ENCODE measurements at places on chromosomes 5 and 9.

GRCh38 chr5:71701407-71701806, 17.7 kb upstream of the CARTPT start:
- DNase-seq = no peak

GRCh38 chr5:178794433-178794832, 64.0 kb upstream of the ZNF354A start:
- DNase-seq = no peak

- no peak for DNase-seq
These were observed 19.6 kb downstream of the CRB2 start for GRCh38 chr9:123375469-123376132.

DNA sequence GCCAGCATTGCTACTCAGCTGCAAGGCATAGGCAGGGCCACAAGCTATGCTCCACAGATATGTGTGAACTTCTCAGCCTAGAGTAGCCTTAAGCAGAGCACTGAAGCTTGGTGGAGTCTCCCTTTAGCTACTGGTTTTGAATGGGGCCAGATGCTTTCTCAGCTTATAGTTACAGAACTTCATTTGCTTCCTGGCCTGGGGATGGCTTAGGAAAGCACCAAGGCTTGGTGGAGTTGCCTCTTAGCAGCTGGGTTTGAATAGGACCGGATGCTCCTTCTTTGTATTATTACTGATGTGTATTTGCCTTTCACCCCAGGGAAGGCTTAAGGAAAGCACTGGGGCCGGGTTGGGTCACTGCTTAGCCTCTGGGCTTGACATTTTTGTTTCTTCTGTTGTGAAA, 497.8 kb upstream of the SEMA6A start:
- DNase-seq = no peak

GRCh38 chr5:172944741-172945140, 14.5 kb upstream of the RPL26L1 start:
- no peak for DNase-seq

GRCh38 chr9:134802216-134802795, 78.3 kb upstream of the FCN2 start:
- no peak for DNase-seq

DNA sequence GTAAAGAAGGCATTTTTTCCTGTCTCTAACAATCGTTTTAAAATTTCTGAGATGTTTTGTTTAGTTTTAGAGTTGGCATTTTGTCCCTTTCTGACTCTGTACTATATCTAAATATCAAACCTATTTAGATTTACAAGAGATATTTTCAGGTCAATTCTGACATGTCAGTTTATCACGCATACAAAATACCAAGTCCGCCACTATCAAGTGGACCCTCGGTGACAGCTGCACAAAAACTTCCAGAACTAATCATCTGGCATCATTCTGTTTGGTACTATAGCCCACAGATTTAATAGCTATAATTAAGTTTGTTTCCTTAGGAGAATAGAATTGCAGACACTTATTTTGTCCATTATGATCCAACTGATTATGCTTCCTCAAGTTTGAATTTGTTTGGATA, 1278.2 kb downstream of the CDH12 start:
- DNase-seq = no peak

GRCh38 chr5:173231996-173232498, 3.0 kb downstream of the NKX2-5 start:
- no peak for DNase-seq

GRCh38 chr9:111605041-111605559, 5.7 kb upstream of the PTGR1 start:
- no peak for DNase-seq

DNA sequence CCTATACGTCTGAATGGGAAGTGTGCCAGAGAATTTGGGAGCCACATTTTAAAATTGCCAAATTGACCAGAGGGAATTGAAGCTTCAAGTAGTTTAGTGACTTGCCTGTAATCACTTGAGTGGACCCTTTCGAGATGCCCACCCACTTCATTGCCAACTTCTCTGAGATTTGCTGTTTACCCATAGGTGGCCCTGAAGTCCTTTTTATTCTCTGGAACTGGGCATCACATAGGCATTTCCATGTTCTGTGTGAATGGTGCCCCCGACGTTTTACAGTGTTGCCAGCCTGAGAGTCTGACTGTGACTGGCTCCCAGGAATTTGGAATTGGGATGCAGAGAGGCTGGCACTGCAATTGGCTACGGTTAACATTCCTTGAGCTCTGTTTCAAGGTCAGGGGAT, 158.6 kb downstream of the SEMA6A start:
- DNase-seq = no peak

GRCh38 chr9:23229890-23230317, 596.1 kb downstream of the ELAVL2 start:
- DNase-seq = no peak

DNA sequence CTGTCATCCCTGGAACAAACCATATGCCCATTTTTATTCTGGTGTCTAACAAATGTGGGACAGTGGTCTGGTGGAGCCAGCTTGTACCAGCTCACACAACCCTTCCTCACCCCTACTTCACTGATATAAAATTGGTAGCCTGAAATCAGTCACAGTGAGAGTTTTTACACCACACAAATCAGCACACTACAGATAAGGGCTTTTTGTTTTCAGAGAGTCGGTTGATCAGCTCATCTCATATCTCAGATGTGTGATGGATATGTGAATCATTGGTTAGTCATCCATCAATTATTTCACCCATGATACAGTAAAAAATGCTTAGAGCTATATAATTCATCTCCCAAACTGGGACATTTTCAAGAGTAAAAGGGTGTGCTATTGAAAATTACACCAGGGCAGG, 529.2 kb downstream of the EBF1 start:
- no peak for DNase-seq

DNA sequence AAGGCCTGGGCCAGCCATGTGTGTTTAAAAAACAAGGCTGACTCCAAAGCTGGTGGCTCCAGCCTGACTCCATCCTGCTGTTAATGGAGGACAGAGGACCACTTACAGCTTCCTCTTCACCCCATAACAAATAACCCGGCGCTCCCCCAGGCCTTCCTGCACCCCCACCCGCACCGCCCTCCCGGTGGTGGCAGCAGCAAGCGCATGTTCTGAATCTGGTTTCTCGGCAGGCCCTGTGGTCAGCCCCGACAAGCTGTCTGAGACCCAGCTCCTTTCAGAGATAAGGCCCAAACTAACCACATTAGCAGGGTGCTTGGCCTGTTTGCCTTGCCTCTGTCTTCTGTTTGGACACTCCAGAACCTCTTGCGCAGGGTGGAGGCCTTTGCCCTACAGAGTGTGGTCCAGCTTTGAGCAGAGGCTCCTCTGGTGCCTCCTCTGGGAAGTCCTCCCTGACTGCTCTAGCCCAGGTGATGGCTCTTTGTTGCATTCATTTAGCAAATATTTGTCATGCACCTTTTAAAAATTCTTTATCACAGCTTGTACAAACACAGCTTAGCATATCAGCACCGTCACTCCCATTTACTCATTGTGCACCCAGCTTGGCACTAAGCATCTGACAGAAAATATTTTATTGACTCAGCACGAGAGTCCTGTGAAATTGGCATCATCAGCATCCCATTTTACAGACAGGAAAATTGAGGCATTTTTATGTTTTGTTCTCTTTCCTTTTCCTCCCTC, 78.4 kb downstream of the NDFIP1 start:
- DNase-seq = no peak

DNA sequence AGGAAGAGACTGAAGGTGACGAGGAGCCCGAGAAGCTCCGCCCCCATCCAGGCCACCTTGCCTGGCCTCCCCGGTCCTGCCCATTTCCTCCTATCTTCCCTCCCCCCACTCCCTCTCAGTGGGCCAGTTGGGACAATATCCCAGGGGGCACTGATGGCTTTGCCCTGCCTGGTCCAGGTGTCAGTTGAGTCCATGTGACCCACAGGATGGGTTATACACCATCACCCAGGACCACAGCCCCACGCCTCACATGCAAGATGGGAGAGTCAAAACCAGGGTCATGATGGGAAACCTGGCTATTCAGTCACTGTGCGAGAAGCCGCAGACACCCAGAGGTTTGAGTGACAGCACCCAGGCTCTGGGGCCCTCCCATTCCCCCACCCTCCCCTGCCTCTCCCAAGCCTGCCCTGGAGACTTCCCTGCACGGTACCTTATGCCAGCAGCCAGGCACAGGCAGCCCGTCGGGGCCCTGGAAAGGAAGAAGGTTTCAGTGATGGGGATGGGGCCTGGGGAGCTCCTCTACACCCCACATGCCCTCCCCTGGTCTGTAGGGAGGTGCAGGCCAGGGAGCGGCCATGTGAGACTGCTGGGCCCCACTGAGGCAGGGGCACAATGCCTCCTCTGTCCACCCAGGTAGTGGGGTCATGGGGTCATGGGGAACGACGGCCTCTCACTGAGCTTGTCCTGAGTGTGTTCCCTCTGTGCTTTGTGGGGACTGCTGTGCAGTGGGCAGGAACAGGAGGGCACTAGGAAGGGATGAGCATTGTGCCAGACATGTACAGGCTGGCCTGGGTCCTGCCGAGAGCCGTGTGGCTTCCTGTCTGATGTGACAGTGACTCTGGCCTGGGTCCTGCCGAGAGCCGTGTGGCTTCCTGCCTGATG, 6.3 kb upstream of the PHYKPL start:
- no peak for DNase-seq

GRCh38 chr9:90445391-90445790, 197.2 kb downstream of the DIRAS2 start:
- DNase-seq = no peak

GRCh38 chr9:136596630-136597031, 50.8 kb upstream of the NOTCH1 start:
- no peak for DNase-seq

DNA sequence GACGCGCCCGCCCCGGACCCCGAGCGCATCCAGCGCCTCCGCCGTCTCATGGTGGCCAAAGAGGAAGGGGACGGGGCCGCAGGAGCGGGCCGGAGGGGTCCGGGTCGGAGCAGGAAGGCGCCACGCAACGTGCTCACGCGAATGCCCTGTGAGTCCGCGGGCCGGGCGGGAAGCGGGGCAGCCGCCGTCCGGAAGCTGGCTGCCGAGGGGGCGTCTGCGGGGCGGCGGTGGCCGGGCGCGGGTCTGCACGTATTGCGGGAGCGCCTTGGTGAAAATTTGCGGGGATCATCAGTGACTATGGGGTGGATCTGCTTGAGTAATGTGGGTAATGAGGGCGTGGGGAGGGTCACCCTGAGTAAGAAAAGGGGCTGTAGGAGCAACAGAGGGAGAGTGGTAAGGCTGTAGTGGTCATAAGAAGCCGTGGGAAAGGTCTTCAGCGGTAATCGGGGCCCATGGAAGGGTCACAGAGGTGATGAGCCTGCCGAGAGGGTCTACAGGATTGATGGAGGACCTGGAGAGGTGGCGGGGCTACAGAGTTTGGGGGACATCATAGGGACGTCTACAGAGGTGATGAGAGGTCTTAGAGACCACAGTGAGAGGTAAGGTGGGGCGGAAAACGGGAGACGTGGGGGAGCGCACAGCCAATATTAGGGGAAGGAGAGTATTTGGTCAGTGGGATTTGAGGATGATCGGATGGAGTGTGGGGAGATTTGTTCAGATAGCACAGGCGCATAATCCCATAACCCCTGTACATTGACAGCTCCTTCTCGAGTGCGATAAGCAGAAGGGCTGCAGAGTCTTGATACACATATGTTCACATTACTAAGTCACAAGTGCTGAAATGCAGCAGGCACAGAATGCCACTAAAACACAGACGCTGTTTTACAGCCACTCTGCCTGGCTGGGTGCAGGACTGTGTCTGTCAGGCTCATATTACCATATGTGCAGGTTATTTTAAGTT, 819 bp downstream of the LSM11 start:
- DNase-seq = no peak

DNA sequence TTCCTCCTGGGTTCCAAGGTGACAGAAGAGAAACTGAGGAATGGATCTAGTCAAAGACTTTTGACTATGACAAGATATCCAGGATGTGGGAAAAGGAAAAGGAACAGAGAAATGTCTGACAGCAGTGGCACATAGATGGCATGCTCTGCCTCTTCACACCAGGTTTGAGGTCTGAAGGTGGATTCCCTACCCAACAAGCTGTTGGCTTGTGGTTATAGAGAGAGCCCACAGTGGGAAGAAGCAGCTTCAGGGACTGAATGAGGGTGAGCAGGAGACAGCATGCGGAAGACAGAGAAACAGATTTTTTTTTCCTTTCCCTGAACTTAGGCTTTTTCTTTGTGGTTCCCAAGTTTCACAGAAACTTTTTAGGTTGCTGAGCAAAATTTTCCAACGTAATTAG, 20.6 kb downstream of the IFNW1 start:
- DNase-seq = no peak

DNA sequence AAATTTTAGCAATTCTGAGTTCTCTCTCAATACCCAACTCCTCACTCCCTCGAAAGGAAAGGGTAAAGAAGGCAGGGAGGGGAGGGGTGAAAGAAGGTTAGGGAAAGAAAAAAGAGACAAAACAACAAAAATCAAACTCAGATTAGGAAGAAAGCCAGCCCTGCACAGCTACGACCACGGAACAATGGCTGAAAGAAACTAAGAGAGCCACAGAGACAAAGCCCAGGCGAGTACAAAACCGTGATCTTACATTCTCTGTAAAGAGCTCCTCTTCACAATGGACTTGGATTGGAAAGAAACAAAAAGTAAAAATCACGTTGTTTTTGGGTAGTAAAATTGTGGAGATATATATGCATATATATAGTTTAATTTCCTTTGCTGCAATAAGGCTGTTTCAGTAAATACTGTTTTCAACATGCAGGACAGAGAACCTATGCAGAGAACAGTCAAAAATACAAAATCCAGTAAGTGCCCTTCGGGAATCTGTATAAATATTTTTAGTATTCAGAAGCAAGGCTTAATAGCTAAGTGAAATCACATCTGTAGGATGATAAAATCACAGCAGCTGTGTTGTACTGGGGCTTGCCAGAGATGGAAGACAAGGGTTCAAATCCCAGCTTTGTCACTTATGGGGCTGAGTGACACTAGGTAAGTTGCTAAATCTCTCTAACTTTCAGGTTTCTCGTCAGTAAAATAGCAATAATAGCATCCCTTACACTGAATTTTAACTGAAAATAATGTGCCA, 16.9 kb downstream of the PSMB7 start:
- no peak for DNase-seq

Measured in AG09319 (cell line).